ENCODE measurements at places on chromosomes 11 and 22. TPM values are rescaled to one million over a fixed set of nuclear protein-coding genes. Genes with fewer than 3 reads are reported as not detected.

MYRF gene
- 41.2 TPM for total RNA-seq

ANO5 gene
- total RNA-seq, result 2.8 TPM

TSGA10IP gene
- total RNA-seq, result 0.34 TPM

SLC22A24 gene
- total RNA-seq, result not detected

DNA sequence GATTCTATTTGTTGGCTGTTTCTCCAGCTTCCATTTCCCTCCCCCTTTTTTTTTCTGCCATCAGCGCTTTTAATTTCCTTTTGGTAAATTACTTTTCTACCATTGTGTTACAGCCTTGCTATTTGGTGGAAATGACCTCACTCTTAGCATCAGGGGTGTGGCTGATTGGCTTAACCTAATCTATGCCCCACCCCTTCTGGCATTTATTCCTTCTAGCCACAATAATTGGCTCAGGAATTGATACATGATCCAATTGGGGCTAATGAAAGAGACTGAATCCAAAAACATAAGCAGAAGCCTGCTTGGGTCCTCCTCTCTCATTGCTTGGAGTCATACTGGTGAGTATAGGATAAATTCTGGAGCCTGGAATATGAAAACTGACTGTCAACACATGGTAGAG lies 402.4 kb upstream of the LRRC4C start:
- H3K27me3 ChIP-seq, result no peaks in the 10 kb centered on the region
- H3K27ac ChIP-seq, result no peak overlapping the region
- H3K4me1 ChIP-seq, result no peaks in the 10 kb centered on the region
- no peaks in the 10 kb centered on the region for H3K36me3 ChIP-seq
- H3K4me3 ChIP-seq, result no peak overlapping the region

Data from lung (tissue), 17 donors.